ENCODE measurements at places on chromosomes 3 and 15. TPM values are rescaled to one million over a fixed set of nuclear protein-coding genes. Genes with fewer than 3 reads are reported as not detected.

Gene DAZL
- total RNA-seq = not detected

Gene OGG1
- 29.5 TPM for total RNA-seq

Gene UROC1
- not detected for total RNA-seq

Gene MESP1
- 3.5 TPM for total RNA-seq

Gene SCN11A
- total RNA-seq = not detected

Gene MTMR10
- 23.3 TPM for total RNA-seq

Gene MAPKBP1
- total RNA-seq = 31.6 TPM

Gene ZWILCH
- 30.0 TPM for total RNA-seq

Gene RBMS3
- 0.63 TPM for total RNA-seq

Gene PAQR9
- total RNA-seq = not detected

Gene TTLL13
- 0.58 TPM for total RNA-seq

Gene CTXN2
- total RNA-seq = not detected

Gene SCAANT1
- not detected for total RNA-seq

Gene PLOD2
- total RNA-seq = 1.1 TPM

DNA sequence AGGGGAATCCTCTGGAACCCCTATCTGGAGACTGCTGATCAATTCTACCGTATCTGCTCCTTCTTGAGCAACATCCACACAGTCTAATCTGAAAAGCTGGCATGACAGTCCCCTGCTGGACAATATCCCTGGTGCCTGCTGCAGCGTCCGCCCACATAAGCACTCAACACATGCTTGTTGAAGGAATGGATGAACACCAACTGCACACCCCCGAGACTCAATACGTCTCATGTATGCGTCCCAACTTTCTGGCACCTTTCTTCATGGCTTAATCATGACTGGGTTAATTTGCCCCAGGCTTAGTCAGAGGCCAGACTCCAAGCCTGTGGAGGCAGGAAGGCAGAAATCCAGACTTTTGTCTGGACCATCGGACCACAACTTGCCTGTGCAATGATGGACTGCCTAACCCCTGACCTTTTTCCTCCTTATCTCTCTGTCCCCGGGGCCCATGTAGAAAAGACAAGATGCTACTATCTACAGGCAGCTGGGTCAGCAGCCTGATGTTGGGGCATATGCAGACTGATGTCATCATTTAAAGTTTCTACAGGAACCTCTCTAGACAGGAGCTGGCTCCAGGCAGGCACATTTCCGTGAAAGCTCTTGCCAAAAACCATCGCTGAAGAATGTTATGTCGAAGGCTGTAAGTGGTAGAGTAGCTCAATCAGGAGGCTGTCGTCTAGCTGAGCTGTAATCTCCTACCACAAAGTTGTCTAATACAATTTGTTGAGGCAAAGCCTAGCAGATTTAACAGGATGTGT is 114.1 kb upstream of the TPM1 start:
- H3K36me3 ChIP-seq = no peaks in the 10 kb centered on the region
- H3K27ac ChIP-seq = no peak overlapping the region
- H3K4me1 ChIP-seq = no peaks in the 10 kb centered on the region
- DNase-seq = no peak
- no peak overlapping the region for H3K4me3 ChIP-seq

DNA sequence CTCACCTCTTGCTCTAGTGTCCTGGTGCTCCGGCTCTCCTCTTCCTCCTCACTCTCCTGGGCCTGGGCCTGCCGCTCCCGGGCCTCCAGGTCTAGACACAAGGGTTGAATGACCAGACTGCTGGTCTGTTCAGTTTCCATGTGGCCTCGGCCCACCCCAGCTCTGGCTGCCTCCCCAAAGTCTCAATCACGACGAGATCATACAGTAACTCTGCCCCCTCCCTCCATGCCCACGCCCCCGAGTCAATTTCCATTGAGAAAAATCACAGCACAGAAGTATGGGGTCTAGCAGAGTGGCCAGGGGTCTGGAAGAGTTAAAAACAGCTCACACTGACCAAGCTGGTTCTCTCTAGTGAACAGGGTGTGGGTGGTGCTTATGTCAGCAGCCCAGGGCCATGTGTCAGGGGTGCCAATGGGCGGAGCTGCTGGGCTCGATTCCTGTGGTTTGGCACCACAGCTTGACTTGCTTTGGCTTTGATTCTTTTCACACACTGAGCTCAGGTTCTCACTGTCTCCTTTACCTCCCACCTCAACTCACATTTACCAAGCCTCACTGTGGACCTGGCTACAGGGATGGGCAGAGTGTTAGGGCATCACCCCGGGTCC is 6.9 kb downstream of the C15orf62 start:
- peak; percentile 69 for DNase-seq
- peaks cover 10% of the 10 kb centered on the region for H3K4me1 ChIP-seq
- H3K36me3 ChIP-seq = peaks cover 32% of the 10 kb centered on the region
- H3K27ac ChIP-seq = peak overlapping the region; percentile 83

- H3K27ac ChIP-seq = no peak overlapping the region
- H3K4me1 ChIP-seq = peaks cover 2% of the 10 kb centered on the region
- DNase-seq = no peak
- H3K36me3 ChIP-seq = peaks cover 16% of the 10 kb centered on the region
- no peaks in the 10 kb centered on the region for H3K27me3 ChIP-seq
Observed at GRCh38 chr15:22904736-22905135, 66.3 kb downstream of the NIPA2 start.

DNA sequence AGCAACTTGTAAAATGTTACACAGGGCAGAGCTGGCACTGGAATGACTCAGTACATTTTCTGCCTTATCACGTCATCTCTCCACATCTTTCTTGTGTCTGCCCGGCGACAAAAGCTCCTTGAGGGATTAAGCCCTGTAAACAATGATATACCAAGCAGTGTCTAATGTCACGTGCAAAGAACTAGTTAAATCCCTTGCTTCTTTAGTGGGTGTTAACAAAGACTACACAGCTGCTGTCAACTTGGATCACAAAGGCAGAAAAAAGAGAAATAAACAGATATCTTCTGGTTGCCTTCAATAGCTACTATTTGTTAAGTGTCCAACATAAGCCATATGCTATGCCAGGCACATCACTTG is 48.1 kb upstream of the FRMD4B start:
- no peaks in the 10 kb centered on the region for H3K36me3 ChIP-seq
- H3K4me3 ChIP-seq = no peak overlapping the region
- no peak overlapping the region for H3K27ac ChIP-seq
- peaks cover 15% of the 10 kb centered on the region for H3K4me1 ChIP-seq
- peaks cover 12% of the 10 kb centered on the region for H3K27me3 ChIP-seq

DNA sequence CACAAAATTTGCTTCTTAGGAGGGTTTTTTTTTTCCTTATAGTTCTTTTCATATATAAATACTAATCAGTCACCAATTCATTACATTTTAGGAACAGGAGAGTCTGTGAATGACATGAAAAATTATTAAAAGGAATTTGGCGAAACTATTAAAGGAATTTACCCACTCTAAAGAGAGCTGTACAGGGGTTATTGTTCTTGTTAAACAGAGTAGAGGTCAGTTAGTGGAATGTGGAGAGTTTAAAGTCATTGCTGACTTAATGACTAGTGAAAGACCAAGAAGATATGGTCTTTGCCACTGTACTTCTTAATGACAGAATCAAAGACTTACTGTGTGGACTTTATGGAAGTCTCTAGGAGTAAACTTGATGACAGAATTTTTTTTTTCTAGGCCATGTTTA is 333.6 kb upstream of the C2CD4B start:
- H3K27ac ChIP-seq = no peak overlapping the region
- H3K36me3 ChIP-seq = no peaks in the 10 kb centered on the region
- no peak for DNase-seq
- no peaks in the 10 kb centered on the region for H3K27me3 ChIP-seq
- no peak overlapping the region for H3K4me3 ChIP-seq

- H3K4me3 ChIP-seq = no peak overlapping the region
- no peak overlapping the region for H3K27ac ChIP-seq
- H3K36me3 ChIP-seq = no peaks in the 10 kb centered on the region
- no peaks in the 10 kb centered on the region for H3K27me3 ChIP-seq
- H3K4me1 ChIP-seq = peaks cover under 1% of the 10 kb centered on the region
Observed at GRCh38 chr3:9884555-9885165, 4.6 kb upstream of the CIDEC start.

- H3K36me3 ChIP-seq = no peaks in the 10 kb centered on the region
- no peak overlapping the region for H3K27ac ChIP-seq
- H3K4me3 ChIP-seq = no peak overlapping the region
- H3K4me1 ChIP-seq = peaks cover 13% of the 10 kb centered on the region
Observed at GRCh38 chr15:91407269-91407889, 307.3 kb downstream of the SV2B start.

- peaks cover 3% of the 10 kb centered on the region for H3K36me3 ChIP-seq
- no peak for DNase-seq
- H3K27me3 ChIP-seq = no peaks in the 10 kb centered on the region
- no peak overlapping the region for H3K27ac ChIP-seq
- H3K4me1 ChIP-seq = no peaks in the 10 kb centered on the region
Observed at GRCh38 chr3:123157598-123158287, 44.0 kb upstream of the SEC22A start.

DNA sequence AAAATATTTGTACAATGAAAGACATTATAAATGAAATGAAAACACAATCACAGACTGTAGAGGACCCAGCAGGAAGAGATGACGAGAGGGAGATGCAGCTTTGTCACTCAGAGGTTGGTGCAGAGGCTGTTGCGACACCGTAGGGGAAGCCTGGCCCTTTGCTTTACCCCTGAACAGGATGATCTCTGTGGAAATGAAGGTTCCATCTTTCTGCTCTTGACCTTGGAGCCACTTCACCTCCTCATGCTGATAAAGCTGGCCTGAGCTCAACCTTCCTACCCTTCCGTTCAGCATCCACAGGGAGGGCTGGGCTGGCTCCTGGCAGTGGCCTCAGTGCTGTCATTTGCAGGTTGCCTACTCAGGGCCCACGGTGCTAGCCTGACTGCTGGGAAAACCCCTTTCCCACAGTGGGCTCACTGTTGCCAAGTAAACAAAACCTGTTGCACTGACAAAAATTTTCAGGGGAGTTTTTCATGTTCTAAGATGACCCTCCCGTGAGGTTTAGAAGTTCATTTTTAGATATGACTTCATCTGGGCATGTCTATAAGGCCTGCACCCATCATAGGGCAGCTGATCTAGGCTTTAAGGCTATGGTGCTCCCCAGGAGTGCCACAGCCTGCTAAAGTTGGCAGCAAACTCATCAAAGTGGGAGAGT is 3.0 kb upstream of the CD80 start:
- H3K4me3 ChIP-seq = peak overlapping the region; percentile 43

GRCh38 chr3:159237226-159237625 is 435.4 kb downstream of the MFSD1 start:
- no peak overlapping the region for H3K27ac ChIP-seq
- DNase-seq = no peak
- no peak overlapping the region for H3K4me3 ChIP-seq
- H3K4me1 ChIP-seq = no peaks in the 10 kb centered on the region

DNA sequence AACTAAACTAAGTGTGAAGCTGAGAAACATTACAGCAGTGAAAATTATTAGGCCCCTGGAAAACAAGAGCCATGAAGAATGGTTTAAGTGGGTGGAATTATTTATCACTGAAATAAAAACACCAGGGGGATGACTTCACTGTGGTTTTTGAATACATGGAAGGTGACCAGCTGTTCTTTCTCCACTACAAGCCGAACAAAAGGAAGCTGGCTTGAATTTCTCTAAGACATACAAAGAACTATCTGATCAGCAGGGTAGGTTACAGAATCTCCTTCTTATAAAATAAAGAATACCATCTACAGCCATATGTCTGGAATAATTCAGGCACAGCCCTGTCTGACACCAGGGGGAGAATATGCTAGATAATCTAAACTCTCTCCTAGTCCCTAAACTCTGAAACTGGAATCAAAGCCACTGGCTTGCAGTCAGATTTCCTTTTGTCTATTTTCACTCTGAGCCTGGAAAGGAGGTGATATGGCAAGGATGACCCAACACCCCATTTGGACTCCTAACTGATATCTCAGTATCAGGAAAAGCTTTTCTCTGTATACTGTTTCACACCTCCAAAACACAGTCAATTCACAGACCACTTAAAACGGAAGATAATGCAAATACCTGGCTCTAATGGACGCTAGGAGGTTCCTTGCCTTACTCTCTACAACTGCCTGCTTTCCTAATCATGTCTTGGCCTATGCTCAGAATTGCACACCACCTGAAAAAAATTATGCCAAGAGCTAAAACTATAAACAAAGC is 31.2 kb downstream of the SPATA12 start:
- H3K36me3 ChIP-seq = no peaks in the 10 kb centered on the region
- no peak overlapping the region for H3K4me3 ChIP-seq
- DNase-seq = no peak
- no peaks in the 10 kb centered on the region for H3K4me1 ChIP-seq
- H3K27ac ChIP-seq = no peak overlapping the region

- H3K27ac ChIP-seq = no peak overlapping the region
- DNase-seq = no peak
- no peak overlapping the region for H3K4me3 ChIP-seq
Observed at GRCh38 chr15:33314069-33314468, 3.3 kb downstream of the RYR3 start.

GRCh38 chr3:38100498-38100897 is 36.4 kb downstream of the ACAA1 start:
- H3K27ac ChIP-seq = no peak overlapping the region
- no peaks in the 10 kb centered on the region for H3K4me1 ChIP-seq
- DNase-seq = no peak
- no peaks in the 10 kb centered on the region for H3K36me3 ChIP-seq

- no peak overlapping the region for H3K27ac ChIP-seq
- H3K4me1 ChIP-seq = no peaks in the 10 kb centered on the region
- DNase-seq = no peak
- H3K36me3 ChIP-seq = no peaks in the 10 kb centered on the region
- no peak overlapping the region for H3K4me3 ChIP-seq
- H3K27me3 ChIP-seq = peaks cover 51% of the 10 kb centered on the region
Observed at GRCh38 chr15:78624651-78625590, 4.1 kb upstream of the CHRNA3 start.

- no peaks in the 10 kb centered on the region for H3K36me3 ChIP-seq
- no peaks in the 10 kb centered on the region for H3K4me1 ChIP-seq
- DNase-seq = no peak
- H3K27me3 ChIP-seq = peaks cover 7% of the 10 kb centered on the region
- no peak overlapping the region for H3K4me3 ChIP-seq
Observed at GRCh38 chr3:149646181-149646766, 11.6 kb downstream of the WWTR1 start.

DNA sequence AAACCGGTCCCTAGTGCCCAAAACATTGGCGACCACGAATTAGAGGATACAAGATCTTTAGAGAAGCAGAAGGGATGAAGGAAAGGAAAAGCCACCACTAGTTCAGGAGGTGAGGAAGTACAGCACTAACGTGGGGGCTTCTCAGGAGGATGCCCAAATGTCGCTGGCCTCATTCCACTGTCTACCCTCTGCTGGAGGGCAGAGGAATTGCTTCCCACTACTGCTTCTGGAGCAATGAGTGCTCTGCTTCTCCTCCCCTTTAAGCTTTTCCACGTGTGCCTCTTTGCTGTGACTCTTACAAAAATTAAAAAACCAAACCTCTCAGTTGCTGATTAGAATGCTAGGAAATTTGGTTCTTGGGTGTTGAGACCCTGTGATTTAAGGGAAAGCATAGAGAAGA is 281.3 kb downstream of the CLSTN2 start:
- no peaks in the 10 kb centered on the region for H3K27me3 ChIP-seq
- H3K4me3 ChIP-seq = no peak overlapping the region
- H3K27ac ChIP-seq = no peak overlapping the region

DNA sequence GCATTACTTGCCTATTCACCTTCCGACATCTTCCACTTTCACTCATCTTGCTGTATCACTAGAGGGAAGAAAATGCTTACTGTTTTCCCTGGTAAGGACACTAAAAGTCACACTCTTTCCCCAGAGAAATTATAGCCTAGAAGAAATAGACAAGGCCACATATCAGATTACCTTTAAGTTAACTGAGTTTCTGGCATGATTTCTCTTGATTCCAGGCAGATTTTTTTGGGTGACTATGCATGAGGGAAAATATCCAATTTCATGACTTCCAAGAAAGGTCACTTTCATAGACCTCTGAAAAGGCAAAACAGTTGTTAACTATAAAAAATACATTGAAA is 30.3 kb downstream of the TCF12 start:
- H3K27ac ChIP-seq = no peak overlapping the region
- H3K36me3 ChIP-seq = peaks cover 25% of the 10 kb centered on the region
- no peaks in the 10 kb centered on the region for H3K4me1 ChIP-seq
- H3K4me3 ChIP-seq = no peak overlapping the region
- no peak for DNase-seq
- H3K27me3 ChIP-seq = no peaks in the 10 kb centered on the region
